NCI-H446 (cell line): ENCODE measurements at places on chromosomes 7 and 10.

DNA sequence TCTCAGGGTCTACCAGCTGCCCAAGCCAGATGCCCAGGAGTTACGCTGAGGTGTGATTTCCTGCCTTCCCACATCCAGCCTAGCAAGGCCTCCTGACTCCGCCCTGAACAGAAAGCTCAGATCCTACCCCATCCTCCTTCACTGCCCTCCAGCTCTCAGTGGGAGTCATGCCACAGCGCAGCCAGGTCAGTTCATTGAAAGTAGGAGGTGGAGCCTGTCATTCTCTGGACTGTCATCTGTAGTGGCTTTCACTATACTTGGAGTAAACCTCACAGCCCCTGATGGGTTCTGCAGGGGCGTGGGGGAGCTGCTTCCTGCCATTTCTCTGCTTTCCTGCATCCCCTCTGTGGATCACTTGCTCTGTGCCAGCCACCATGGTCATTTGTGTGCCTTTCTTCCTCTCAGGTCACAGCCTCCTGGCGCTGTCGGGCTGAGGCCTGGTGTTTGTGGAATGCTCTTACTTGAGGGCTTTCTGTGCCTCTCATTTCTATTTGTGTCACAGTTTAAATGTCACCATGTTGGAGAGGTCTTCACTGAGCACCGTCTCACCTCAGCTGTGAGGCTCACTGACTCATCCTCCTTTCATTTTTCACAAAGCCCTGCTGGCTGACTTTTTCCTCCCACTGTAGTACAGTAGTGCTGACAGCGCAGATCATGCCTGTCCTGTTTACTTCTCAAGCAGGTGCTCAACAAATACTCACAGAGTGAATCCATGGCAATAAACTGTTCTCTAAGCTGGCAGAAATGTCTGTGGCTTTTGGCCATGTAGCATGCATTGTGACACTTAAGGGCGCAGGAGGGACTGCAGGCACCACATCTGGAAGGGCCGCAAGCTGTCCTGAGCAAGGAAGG lies 61.0 kb upstream of the TMEM248 start:
- DNase-seq, result no peak

GRCh38 chr10:129808092-129808983 lies 155.7 kb downstream of the EBF3 start:
- DNase-seq, result no peak

DNA sequence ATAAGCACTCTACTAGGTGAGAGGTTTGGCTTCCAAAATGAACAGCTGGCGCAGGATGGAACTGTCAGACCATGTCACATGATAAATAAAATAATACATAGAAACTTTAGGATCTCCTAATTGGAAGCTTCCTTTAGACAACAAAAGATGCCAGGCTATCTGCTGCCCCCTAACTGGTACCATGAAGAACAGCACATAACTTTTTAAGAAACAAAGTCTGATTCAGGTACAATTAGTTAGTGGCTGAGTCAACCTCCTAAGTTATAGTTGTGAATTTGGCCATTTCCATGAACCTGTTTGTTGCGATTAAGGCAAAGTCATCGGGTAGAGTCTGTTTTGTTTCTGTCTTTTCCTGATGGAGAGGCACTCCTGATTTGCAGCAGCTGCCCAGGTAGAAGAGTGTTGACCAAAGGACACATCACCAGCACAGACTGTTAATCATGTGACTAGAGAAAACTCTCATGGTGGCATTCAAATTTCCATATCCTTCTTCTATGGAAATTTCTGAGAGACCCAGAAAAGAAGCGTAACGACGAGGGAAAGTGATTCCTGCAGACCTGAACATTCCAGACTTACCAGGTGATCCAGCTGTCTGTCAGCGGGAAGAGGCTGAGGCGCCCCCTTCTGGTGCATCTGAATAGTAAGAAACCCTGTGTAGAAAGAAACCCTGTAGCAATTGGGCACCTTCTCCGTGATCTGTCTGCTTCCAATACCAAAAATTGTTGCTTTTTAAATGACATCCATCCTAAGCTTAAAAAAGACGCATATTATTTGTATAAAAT lies 8.6 kb upstream of the INHBA start:
- no peak for DNase-seq

GRCh38 chr10:100819424-100819823 lies 74.0 kb downstream of the PAX2 start:
- no peak for DNase-seq
